ENCODE measurements at places on chromosomes 2 and 18.

GRCh38 chr2:15043336-15044058 is 411.0 kb downstream of the LRATD1 start:
- DNase-seq, result no peak

DNA sequence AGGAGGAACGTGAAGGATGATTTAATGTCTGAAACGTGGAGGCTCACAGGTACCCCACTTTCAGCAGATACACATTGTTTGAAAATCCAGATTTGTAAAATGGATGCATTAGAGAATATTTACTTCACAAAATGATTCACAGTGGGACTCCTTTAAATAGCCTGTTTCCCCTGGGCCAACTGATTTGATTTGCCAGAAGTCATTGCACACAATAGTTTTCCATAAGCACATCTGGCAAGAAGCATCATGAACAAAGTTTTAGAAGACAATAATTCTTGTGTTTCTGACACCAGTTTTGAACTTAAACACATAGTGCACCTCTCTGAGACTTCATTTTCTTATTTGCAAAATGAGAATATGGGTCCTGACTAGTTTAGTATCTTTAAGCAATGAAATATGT is 451.4 kb upstream of the SLC14A2 start:
- no peak for DNase-seq

DNA sequence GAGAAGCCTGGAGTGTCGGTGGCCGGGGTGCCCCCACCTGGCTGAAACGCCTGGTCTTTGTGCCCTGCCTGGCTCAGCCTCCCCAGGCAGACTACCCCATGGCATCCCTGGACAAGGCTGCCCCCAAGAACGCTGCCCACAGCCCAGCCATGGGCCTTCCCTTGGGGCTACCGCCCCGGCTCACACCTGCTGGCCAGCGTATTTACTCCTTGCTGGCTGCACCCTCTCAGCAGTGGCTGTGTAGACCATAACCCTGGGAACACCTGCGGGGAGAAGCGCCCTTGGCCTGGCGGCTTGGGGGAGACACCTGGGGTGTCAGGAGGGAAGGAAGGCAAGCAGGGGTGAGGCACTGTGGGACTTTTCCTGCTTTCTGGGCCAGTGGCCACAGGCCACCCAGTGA is 17.3 kb downstream of the CAPN10 start:
- no peak for DNase-seq

DNA sequence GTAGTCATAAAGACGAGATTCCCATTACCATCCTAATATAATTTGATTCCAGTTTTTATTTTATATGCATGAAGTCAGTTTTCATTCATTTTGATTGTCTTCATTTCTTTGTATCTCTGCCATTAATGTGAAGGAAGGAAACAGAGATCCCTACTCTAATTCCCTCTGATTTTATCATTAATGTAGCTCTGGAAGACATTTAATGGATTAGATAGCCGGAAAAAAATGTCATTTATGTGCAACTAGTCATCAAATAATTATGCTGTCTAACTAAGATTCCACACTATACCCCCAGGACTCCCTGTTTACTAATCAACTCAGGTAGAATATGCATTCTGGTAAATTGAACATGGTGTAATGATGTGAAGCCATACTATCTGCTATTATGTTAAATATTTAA is 19.9 kb downstream of the RHBDD1 start:
- DNase-seq, result no peak

- no peak for DNase-seq
Observed at GRCh38 chr2:23524261-23524706, 139.3 kb downstream of the KLHL29 start.

DNA sequence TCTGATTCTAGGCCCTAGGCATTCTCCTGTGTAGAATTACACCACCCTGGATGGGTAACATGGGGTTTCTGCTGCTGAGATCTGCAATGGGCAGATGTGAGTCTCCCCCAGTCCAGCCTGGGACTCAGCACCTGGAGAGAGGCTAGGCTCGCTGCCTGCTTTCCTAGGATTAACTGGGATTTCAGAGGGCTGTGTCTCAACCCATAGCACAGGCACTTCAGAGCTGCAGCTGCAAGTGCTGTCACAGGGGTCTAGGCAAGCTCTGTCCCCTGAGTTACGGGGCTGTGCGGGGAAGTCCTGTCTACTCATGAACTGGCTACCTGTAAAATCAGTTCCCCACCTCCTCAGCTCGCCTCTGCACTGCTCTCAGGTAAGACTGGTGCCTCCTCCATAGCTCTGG is 51.5 kb downstream of the CABLES1 start:
- no peak for DNase-seq

DNA sequence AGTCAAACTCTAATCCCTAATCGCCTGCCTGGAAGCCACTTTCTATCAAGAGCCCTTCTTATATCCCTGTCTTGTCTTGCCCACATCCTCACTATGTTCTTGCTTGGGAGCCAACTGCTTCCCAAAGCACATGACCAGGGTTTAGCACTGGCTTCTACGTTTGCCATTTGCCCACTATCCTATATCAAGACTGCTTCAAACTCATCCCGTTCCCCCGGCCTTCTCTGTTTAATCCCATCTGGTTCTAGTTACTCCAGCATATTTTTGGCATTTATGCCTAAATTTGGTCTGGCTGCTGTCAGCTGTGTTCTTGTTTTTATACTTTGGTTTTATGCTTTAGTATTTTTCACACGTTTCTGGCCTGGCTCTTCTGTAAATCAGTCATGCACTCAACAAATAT is 40.2 kb downstream of the POLR1A start:
- DNase-seq, result no peak

DNA sequence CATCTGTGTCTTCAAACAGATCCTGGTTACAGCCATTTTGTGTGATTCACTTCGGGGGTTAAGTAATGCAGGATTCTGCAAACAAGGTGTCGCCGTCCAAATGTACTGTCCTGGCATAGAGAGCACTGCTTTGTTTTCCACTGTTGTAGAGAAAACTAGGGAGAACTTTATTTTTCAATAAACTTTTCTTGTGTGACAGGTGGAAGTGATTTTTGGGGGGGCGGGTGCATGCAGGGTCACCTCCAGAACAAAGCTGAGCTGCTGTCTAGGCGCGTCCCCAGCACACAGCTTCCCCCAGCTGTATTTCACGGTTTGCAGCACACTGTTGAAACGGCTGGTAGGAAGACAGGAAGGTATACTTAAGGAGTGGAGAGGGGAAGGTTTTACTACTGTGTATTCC is 200.6 kb downstream of the MGAT5 start:
- DNase-seq, result no peak

GRCh38 chr2:220478305-220479058 is 851.1 kb downstream of the SLC4A3 start:
- no peak for DNase-seq

GRCh38 chr2:196131384-196131937 is 39.9 kb downstream of the STK17B start:
- peak; percentile 77 for DNase-seq

- no peak for DNase-seq
Observed at GRCh38 chr2:40584432-40584831, 132.5 kb upstream of the SLC8A1 start.

GRCh38 chr2:31233231-31233630 is 721 bp upstream of the EHD3 start:
- no peak for DNase-seq

- peak; percentile 97 for DNase-seq
Observed at GRCh38 chr2:62305421-62306176, 109.7 kb downstream of the B3GNT2 start.

- peak; percentile 52 for DNase-seq
Observed at GRCh38 chr18:23967321-23968089, 47.0 kb upstream of the TTC39C start.

- peak; percentile 47 for DNase-seq
Observed at GRCh38 chr2:12705230-12705629, 11.5 kb upstream of the TRIB2 start.

DNA sequence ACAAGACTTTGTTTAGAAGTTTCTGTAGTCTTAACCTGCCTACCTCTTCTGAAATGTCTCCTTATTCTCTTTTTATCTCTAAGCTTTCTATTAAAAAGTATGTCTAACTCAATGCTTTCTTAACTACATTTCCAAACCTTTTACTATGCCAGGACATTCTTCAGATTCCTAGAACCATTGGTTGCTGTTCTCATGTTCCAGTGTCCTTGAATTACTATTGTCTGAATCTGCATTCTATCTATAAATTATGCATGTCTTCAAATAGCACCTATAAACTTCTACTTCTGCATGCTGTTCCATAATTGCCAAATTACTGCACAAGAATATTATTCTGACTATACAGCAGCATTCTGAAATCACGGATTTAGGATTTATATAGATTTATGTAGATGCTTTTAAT is 166.0 kb upstream of the VWC2L start:
- DNase-seq, result no peak

- DNase-seq, result peak; percentile 15
Observed at GRCh38 chr2:31404302-31404701, 10.2 kb downstream of the XDH start.

DNA sequence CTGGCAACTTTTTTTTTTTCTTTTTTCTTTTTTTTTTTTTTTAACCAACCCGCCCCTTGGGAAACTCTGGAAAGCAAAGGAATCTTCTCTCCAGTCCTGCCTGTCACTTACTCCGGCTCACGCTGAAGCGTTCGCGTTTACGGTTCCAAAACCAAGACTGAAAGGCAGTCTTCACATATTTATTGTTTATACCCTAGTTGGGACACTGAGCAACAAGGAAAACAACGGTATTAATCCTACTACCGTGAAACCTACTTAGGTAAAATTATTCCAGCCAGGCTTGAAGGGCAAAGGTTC is 125.4 kb downstream of the OSBPL1A start:
- no peak for DNase-seq

- DNase-seq, result peak; percentile 24
Observed at GRCh38 chr2:205988274-205988673, 97.7 kb downstream of the INO80D start.

DNA sequence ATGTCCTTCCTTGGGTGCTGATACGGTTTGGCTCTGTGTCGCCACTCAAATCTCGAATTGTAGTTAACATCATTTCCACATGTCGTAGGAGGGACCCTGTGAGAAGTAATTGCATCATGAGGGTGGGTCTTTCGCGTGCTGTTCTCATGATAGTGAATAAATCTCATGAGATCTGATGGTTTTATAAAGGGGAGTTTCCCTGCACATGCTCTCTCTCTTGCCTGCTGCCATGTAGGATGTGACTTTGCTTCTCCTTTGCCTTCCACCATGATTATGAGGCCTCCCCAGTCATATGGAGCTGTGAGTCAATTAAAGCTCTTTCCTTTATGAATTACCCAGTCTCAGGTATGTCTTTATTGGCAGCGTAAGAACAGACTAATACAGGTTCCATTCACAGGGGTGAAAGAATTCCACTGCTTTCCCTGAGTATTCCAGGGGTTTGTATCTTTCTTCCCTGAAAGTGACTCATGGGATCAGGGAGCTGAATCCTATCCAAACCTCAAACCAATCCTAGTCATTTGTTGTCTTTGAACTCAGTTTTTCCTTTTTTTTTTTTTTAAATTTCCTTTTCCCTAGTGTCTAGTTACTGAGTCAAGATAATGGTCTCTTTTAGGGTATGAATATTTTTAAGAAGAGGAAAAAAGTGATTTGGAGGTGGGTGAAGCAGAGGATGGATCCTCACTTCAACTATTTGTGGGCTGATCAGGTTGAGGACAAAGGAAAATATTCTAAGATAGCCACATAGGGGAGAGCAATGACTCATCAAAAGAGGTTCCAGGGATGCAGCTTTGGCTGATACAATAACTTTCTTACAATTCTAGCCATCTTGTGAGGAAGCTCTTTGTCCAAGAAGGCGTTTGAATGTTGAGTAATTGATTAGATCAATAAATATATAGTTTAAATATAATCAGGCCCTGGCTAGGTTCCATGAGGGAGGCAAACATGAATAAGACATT is 19.5 kb upstream of the KCNE4 start:
- no peak for DNase-seq

- DNase-seq, result no peak
Observed at GRCh38 chr2:128348701-128349100, 30.0 kb upstream of the HS6ST1 start.

DNA sequence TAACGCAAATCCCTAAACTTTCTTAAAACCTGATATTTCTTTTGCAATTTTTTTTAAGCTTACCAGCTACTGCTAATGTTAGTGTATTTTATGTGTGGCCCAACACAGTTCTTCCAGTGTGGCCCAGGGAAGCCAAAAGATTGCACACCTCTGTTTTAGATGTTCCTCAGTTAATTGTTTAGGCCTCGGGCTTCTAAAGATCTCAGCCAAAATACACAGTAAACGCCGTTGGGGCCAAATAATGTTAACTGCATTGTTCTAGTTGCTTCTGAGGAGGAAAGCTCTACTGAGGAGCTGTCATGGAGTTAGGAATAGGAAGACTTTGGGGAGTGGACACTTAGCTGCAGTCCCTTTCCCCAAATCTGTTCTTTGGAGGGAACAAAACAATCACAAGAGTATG is 2.0 kb downstream of the HSPE1 start:
- DNase-seq, result no peak

- no peak for DNase-seq
Observed at GRCh38 chr2:42562474-42563144, 5.8 kb upstream of the MTA3 start.

DNA sequence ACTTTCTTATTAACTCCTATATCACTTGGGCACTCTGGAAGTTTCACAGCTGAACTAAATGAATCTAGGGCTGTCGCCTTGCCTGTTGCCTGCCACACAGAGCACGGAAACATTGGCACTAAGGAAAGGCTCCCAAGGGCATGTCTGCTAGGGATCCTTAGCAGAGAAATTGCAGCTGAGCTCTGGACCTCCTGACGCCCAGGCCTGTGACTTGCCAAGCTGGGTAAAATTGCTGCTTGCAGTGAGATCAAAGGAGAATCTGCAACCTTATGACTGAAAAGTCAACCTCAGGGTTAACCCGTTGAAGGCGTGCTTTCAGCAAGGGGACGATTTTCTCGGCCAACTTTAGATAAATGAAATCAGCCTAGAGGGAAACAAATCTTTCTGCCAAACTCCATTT is 189.8 kb downstream of the NCK2 start:
- no peak for DNase-seq

DNA sequence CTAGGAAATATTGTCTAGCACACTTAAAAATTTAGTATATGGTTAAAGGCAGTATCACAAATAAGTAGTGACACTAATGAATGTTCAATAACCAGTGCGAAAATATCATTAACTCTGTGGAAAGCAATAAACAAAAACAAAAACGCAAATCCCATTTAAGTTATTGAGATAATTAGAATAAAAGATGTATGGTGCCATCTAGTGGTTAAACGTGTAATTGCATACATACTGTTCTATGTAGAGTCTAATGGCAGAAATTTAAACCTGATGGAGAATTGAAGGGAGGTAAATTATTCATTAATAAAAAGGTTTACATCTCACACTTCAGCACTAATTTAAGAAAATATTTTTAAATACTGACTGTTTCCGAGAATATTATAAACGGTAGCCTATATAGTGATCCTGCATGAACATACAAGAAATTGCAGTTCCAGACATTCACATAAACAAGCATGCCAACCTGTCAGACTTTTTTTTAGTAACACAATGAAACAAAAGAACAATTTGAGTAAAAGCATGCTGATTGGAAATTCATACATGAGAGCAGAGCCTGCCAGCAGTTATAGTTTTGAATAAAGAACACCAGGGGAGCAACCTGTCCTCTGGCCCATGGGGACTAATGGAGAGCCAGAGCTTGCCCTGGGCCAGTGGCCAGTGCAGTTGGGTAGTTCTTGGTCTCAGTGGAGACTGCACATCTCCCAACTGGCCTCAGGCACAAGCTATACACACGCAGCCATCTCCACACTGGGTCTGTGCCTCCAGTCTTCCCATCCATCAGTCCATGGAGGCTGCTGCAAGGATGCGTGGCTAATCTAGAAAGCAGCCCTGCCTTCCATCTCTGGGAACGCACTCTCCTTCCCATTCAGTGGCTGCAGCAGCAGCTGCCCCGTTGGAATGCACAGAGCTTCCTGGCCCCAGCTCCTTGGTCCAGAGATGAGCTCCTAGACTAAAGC is 28.0 kb downstream of the GCG start:
- peak; percentile 87 for DNase-seq
